ENCODE measurements at places on chromosomes 16 and 17. TPM values are rescaled to one million over a fixed set of nuclear protein-coding genes. Genes with fewer than 3 reads are reported as not detected.
A peak's percentile ranks its signal among the peaks of the same experiment; 100 is the strongest.

GRCh38 chr17:71883845-71884244 is 237.0 kb upstream of the SOX9 start:
- no peaks in the 10 kb centered on the region for H3K36me3 ChIP-seq
- H3K4me3 ChIP-seq: no peak overlapping the region
- no peaks in the 10 kb centered on the region for H3K4me1 ChIP-seq
- H3K27me3 ChIP-seq: no peaks in the 10 kb centered on the region
- DNase-seq: no peak

DNA sequence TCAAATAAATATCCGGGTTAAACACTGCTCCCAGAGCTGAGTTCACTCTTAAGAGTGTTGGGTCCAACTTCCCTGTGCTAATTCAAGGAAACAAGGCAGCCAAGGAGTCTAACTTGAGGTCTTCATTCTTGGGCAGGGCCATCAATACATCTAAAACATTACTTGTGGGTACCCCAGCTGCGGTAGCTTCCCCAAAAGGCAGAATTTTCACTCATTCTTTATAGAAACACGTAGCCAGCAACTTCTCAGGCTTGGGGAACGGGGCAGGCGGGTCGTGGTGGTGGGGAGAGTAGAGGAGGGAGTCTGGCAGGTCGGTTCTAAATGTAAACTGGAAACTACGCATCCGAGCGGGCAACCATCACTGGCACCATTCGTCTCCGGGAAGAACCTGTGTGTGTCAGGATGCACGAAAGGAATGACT is 666 bp upstream of the METTL9 start:
- H3K36me3 ChIP-seq: no peaks in the 10 kb centered on the region
- H3K4me3 ChIP-seq: peak overlapping the region; percentile 91
- no peaks in the 10 kb centered on the region for H3K27me3 ChIP-seq
- DNase-seq: peak; percentile 11

The KCNJ16 gene
- total RNA-seq: not detected

DNA sequence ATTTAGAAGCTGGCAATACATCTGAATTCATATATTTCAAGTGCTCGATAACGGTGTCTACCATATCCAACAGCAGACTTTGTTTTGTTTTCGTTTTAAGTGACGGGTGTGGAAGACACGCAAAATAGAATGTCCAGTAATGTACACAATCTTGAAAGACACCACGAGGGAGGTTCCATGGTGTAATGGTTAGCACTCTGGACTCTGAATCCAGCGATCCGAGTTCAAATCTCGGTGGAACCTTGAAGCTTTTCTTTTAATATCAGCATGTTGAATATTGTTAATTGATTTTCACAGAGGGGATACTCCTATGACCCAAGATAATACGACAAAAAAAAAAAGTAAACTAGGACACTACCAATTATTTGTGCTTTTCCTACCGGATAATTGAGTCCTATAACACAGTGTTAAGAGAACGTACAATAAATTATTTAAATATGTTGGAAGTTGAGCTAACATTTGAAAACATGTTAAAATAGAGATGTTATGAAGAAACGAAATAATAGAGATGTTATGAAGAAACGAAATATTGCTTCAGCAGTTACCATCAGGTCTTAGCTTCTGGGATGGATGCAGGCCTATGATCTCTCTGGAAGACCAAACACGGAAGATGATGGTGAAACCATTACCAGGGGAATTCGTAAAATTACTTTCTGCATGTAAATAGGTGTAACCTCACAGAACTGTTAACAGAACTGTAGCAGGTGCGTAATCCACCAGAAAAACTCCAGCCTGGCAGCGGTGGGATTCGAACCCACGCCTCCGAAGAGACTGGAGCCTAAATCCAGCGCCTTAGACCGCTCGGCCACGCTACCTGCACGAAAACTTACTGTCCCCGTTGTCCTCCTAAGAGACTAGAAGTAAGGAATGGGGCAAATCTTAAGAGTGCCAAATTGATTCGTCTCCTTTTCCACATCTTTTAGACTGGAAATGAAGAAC is 1.5 kb upstream of the ALOXE3 start:
- peaks cover 63% of the 10 kb centered on the region for H3K27me3 ChIP-seq
- peaks cover 2% of the 10 kb centered on the region for H3K36me3 ChIP-seq
- H3K4me3 ChIP-seq: peak overlapping the region; percentile 97
- H3K4me1 ChIP-seq: peaks cover 58% of the 10 kb centered on the region
- DNase-seq: peak; percentile 60
- peak overlapping the region; percentile 99 for H3K27ac ChIP-seq

- no peak overlapping the region for H3K27ac ChIP-seq
- no peaks in the 10 kb centered on the region for H3K4me1 ChIP-seq
- no peaks in the 10 kb centered on the region for H3K27me3 ChIP-seq
- H3K36me3 ChIP-seq: no peaks in the 10 kb centered on the region
Observed at GRCh38 chr17:60006160-60006559, 41.6 kb upstream of the RNFT1 start.

DNA sequence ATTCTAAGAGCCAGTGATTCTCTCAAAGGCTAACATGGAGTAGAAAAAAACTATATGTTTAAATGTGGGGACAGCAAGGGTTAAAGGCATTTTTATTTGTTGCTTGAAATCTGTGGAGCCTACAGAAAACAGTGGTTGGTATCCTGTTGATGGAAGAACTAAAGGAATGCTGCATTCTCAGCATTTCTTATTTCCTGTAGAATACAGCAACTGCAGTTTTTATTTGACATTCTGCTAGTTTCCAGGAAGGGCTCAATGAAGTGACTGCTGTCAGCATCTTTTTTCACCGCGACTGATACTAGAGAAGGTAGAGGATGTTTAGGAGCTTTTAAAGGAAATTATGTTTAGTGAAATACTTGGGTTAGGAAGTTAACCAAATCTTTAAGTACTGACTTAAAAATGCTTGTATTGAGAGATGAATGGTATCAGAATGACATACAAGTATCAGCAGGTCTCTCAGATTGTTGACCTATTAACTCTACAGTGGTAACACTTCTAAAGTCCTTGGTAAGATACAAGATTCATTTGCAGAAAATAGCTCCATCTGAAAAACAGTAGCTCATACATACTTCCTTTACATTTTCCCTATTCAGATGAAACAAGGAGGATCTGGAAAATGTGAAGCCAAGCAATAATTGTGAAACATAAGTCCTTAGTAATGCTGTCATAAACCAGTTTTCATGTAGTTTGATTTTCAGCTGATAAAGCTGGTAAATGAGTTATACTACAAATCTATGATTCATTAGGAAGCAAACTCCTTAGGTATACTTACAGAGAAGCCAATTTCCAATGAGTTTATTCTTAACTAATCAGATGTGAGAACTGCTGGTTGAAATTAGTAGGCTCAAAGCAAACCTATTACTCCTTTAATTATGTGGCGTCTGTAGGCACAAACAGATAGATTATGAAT is 15.2 kb downstream of the CLTC start:
- peaks cover 29% of the 10 kb centered on the region for H3K4me1 ChIP-seq
- no peaks in the 10 kb centered on the region for H3K36me3 ChIP-seq
- H3K4me3 ChIP-seq: peak overlapping the region; percentile 57
- H3K27ac ChIP-seq: peak overlapping the region; percentile 54

DNA sequence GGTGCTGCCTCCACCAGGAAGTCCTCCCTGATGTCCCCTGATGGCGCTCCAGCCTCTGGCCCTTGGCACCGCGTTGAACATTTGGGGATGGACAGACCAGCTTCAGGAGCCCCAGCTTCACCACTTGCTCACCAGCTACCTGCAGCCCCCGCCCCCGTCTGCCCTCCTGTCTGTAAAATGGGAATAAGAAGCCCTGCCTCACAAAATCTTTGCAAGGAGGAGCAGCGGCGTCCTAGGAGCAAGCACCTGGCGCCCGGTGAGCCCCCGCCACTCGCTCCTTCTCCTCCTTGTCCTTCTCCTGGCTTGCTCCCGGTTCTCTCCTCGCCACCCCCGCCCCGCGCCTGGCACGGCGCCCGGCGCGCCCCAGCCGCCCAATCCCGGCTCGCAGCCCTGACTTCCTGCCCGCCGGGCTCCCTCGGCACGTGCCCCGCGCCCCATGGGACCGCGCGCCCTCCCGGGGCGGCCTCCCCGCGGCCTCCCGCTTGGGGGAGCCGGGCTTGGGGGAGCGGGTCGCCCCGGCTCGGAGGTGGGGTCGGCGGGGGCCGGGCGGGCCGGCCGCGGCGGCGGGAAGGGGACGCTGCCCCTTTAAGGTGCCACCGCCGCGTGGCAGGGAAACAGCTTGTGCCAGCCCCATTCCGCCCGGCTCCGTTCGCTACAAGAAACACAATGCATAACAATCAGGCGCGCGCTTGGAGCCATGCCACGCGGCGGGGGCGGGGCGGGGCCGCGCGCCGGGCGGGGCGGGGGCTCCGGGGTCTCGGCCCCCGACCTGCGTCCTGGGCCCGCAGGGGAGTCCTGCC is 9.1 kb upstream of the PPP1R1B start:
- H3K36me3 ChIP-seq: no peaks in the 10 kb centered on the region
- peaks cover 24% of the 10 kb centered on the region for H3K27me3 ChIP-seq
- H3K27ac ChIP-seq: no peak overlapping the region

The SLC13A5 gene
- not detected for total RNA-seq

DNA sequence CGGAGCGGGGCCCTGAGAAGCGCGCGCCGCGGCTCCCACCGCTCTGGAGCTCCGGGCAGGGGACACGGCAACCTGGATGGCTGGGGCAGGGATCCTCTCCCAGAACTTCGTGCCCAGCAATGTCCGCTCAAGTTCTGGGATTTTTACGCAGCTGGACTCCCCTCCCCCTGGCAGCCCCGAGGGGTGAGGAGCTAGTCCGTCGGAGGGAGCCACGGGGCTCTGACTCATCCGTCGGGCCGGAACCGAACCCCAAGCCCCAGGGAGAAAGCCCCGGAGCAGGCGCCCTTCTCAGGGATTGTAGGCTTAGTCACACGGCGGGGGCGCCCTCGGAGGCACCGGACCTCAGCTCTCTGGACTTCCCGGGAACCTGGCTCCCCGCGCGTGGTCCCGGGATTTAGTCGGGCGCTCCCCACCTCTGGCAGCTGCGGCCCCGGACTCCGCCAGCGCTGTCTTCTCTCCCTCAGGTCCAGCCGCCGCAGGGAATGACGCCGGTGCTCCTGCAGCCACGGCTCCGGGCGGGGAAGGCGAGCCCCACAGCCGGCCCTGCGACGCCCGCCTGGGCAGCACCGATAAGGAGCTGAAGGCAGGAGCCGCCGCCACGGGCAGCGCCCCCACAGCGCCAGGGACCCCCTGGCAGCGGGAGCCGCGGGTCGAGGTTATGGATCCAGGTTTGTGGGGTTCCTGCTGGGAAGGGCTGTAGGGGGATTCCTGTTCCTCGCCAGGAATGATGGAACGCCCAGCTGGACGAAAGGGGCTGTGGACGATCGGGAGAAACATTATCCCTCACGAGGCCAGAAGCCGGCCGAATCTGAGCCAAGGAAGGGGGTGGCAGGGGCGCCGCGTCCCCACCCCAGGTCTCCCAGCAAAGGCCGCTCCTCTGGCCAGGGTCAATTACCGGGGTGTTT is 830 bp downstream of the SPHK1 start:
- H3K27me3 ChIP-seq: no peaks in the 10 kb centered on the region
- DNase-seq: no peak
- peaks cover 9% of the 10 kb centered on the region for H3K4me1 ChIP-seq

- H3K27ac ChIP-seq: no peak overlapping the region
- H3K27me3 ChIP-seq: no peaks in the 10 kb centered on the region
- H3K4me3 ChIP-seq: no peak overlapping the region
Observed at GRCh38 chr17:16875662-16876061, 96.3 kb downstream of the TNFRSF13B start.

The IKZF3 gene
- 113 TPM for total RNA-seq

GRCh38 chr17:20284570-20285295 is 182.6 kb downstream of the LGALS9B start:
- H3K4me3 ChIP-seq: no peak overlapping the region
- H3K27ac ChIP-seq: no peak overlapping the region
- H3K4me1 ChIP-seq: no peaks in the 10 kb centered on the region
- H3K27me3 ChIP-seq: peaks cover 5% of the 10 kb centered on the region
- no peaks in the 10 kb centered on the region for H3K36me3 ChIP-seq
- no peak for DNase-seq

DNA sequence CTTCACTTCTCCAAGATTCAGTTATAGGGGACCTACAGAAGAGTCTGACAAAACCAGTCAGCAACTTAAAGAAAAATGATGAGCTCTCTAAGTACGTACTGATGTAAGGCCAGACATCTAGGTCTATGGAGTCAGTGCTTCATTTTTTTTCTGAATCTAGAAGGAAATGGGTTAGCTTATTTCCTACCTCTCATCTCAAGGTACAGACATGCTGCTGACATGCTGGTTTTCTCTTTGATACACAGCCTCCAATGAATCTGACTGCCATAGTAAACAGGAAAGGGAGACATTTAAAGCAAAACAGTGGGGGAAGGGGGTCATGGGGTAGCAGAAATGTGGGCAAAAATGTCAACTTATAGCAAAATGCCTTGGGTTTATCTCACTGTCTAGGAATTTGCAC is 16.4 kb downstream of the CDR2 start:
- peak overlapping the region; percentile 94 for H3K27ac ChIP-seq
- peak overlapping the region; percentile 67 for H3K4me3 ChIP-seq
- peaks cover 2% of the 10 kb centered on the region for H3K36me3 ChIP-seq
- no peaks in the 10 kb centered on the region for H3K27me3 ChIP-seq

GRCh38 chr16:12208341-12209035 is 232.0 kb downstream of the SNX29 start:
- DNase-seq: no peak
- peaks cover 7% of the 10 kb centered on the region for H3K4me1 ChIP-seq
- H3K36me3 ChIP-seq: peaks cover 7% of the 10 kb centered on the region
- H3K27ac ChIP-seq: no peak overlapping the region
- H3K27me3 ChIP-seq: no peaks in the 10 kb centered on the region

DNA sequence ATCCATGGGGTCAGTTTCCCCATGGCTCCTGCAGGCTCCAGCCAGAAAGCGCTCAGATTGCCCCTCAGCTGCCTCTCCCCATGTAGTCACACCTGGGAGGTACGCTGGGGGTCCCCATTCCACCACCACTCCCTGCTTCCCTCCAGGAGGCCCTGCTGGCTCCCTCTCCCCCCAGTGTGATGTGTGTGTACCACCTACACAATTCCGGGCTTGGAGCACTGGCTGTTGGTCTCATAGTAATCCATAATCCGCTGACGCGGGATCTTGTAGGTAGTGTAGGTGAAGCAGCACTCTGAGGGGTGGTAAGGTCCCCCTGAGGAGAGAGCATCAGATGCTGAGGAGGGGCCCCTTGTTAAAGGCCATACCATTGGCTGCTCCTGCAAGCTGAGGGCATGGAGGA is 2.4 kb downstream of the CCL14 start:
- peaks cover 3% of the 10 kb centered on the region for H3K4me1 ChIP-seq
- DNase-seq: no peak
- H3K27me3 ChIP-seq: peaks cover 30% of the 10 kb centered on the region
- H3K36me3 ChIP-seq: peaks cover 2% of the 10 kb centered on the region

The PRSS33 gene
- not detected for total RNA-seq

DNA sequence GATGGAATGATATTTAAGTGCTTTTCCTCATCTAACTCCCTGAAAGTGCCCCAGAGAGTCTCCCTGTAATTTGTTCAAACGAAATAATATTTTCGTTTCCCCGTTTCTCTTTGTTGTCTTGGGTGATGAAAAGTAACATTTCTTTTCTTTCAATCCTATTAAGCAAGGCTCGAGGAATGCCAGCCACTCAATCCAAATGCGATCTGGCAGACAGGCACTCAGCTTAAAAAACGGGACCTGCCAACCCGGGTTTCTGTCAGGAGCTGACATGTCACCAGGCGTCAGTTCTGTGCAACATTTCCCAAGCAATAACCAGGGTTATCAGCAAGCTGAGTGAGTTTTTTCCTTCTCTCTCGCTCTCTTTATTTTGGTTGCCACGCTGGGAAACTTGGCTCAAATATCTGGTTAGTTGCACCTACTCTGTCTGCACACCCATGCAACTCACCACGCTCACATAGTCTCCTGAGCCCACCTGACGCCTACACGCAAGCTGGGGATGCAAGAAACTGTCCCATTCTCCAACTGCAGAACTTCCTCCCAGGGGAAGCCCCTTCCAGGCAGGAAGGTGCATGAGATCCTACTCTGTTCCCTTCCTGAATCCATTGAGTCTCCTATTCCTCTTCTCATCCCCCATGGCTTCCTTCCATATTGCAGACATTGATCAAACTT is 208.2 kb downstream of the C16orf78 start:
- no peaks in the 10 kb centered on the region for H3K36me3 ChIP-seq
- no peak overlapping the region for H3K27ac ChIP-seq
- H3K4me3 ChIP-seq: no peak overlapping the region
- H3K27me3 ChIP-seq: peaks cover 17% of the 10 kb centered on the region
- no peaks in the 10 kb centered on the region for H3K4me1 ChIP-seq

Measured in T-helper 17 cell (primary cell).